ENCODE measurements at places on chromosomes 7 and 10. TPM values are rescaled to one million over a fixed set of nuclear protein-coding genes. Genes with fewer than 3 reads are reported as not detected.

GRCh38 chr7:128968624-128969023 is 30.9 kb downstream of the IRF5 start:
- H3K4me3 ChIP-seq = no peak overlapping the region
- H3K4me1 ChIP-seq = no peaks in the 10 kb centered on the region
- peaks cover 8% of the 10 kb centered on the region for H3K36me3 ChIP-seq
- H3K27ac ChIP-seq = no peak overlapping the region

The AKR1C1 gene
- 668 TPM for total RNA-seq

The PCDH15 gene
- total RNA-seq = not detected

The LRGUK gene
- 0.21 TPM for total RNA-seq

DNA sequence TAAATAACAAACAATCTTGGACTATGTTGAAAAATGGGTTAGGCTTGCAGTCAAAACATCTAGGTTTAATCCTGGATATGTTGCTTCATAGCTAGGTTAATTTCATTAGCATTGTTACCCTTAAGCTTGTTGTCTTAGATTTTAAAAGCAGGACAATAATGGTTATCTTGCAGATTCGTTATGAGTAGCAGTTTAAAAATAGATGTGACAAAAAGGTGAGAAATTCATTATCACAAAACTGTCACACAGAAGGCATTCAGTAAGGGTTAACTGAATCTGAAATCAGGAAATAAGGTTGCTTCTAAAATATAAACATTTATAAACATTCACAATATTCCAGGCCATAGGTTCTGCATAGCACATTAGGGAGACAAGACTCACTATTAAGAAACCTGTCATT is 429.2 kb upstream of the ETV1 start:
- H3K4me1 ChIP-seq = no peaks in the 10 kb centered on the region
- H3K36me3 ChIP-seq = no peaks in the 10 kb centered on the region
- H3K27me3 ChIP-seq = no peaks in the 10 kb centered on the region

DNA sequence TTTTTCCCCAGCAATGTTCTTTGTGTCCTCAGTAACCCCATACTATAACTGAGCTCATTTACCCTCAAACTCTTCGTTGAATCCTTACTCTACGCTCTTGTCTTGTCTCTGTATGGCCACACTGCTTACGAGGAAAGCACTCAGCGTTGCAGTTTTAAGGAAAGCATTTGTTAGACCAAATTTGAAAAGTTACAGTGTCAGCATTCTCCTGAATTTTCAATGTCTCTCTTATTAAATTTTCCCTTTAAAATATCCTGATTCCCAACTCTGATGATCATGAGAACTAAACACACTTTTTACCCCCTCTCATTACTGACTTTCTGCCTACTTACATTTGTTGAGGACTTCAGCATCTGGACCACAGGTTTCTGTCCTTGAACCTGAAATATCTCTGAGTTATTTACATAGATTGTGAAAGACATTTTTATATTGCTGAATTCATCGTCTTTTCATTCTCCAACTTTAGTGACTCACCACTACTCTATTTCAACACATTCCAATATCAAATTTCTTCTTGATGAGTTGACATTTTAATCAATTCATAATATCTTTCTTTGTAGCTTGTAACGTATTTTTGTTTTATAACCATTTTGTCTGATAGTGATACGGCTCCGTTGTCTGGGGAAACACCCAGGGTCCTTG is 19.8 kb upstream of the VWDE start:
- no peaks in the 10 kb centered on the region for H3K4me1 ChIP-seq
- no peaks in the 10 kb centered on the region for H3K27me3 ChIP-seq
- no peaks in the 10 kb centered on the region for H3K36me3 ChIP-seq
- no peak for DNase-seq
- no peak overlapping the region for H3K27ac ChIP-seq

DNA sequence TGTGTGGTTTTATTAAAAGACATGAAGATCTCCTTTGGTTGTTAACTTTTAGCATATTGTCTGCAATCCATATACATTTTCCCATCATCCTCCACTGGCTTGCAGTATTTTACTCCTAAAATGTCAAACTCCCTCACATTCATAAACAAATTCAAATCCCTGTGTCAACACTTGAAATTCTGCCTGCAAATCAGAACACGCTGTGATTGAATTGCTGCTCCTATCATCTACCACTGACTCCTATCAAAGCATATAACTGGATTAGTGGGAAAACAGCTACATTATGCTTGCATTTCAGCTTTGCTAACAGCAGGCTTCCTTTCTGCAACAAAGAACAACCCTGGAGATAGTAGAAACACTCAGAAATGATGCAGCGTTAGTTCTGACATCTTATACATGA is 281.8 kb upstream of the HGF start:
- H3K4me1 ChIP-seq = no peaks in the 10 kb centered on the region
- H3K4me3 ChIP-seq = no peak overlapping the region
- no peak overlapping the region for H3K27ac ChIP-seq
- no peaks in the 10 kb centered on the region for H3K36me3 ChIP-seq
- H3K27me3 ChIP-seq = no peaks in the 10 kb centered on the region

DNA sequence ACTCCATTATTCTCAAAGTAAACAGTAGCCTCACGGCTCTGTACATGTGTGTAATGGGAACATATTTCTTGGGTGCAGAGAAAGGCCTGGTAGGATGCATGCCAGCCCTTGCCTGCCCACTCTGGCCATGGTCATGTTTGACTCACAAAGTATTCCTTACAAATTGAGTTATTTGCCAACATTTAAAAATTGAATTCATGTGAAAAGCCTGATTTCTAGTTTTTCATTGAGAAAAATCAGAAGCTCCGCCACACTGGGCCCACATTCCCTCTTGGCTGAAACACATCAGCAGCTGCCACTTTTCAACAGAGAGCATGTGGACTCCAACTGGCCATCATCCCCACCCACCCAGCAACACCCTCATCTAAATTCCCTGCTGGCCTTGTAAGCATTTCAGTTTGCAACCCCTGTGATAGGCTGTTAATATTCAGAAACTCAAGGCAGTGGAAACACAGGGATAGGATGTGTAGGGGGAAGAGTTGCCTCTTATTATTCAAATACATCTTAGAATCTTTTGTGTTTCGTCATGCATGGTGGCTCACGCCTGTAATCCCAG is 40.9 kb downstream of the CDH23 start:
- no peaks in the 10 kb centered on the region for H3K36me3 ChIP-seq
- H3K27ac ChIP-seq = no peak overlapping the region
- H3K4me1 ChIP-seq = no peaks in the 10 kb centered on the region
- DNase-seq = no peak

- no peaks in the 10 kb centered on the region for H3K36me3 ChIP-seq
- H3K4me3 ChIP-seq = peak overlapping the region; percentile 32
- H3K27me3 ChIP-seq = peaks cover 4% of the 10 kb centered on the region
- peaks cover 3% of the 10 kb centered on the region for H3K4me1 ChIP-seq
These were observed 645 bp downstream of the SLC26A4 start for GRCh38 chr7:107661081-107661864.

DNA sequence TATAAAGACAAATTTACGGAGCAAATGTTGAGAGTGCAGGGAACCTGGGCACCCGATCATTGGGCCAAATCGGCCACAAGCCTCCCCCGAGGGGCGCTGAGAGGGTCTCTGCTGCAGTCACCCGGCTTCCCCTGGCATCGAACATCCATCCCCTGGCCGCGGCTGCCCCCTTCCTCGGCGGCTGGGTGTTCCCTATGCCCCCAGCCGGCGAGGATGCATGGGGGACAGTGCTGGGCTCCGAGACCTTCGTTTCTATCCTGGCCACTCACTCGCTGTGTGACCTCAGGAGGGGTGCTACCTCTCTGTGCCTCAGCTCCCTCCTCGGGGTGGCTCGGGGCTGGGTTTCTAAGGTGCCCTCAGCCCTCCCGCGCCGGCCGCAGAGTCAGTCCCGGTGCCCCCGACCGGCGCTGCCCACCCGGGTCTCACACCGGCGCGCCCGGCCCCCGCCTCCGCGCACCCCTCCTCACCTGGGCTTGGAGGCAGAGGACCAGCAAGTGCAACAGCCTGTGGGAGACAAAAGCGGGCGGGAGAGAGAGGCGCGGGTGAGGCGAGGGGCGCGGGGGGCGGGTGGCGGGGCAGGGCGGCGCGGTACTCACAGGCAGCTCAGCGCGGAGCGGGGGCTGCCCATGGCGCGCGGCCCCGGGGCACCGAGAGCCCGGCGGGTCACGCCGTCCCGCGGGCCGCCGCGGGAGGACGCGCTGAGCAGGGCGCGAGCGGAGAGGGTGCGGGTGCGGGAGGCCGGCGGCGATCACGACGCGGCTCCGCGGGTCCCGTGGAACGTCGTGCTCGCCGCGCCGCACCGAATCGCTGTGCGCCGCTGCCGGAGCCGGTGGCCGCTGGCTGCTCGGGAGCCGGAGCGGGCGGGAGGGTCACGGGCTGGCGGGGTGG is at the start of gene FGF8:
Gene FGF8, minus strand, starts transcription at position 842 of the 888 bp plus-strand sequence. Its CDS starts 214 bp downstream, at position 628.
- H3K36me3 ChIP-seq = no peaks in the 10 kb centered on the region
- H3K27ac ChIP-seq = no peak within 1 kb of the TSS
- no peak for DNase-seq
- no peak within 1 kb of the TSS for H3K4me3 ChIP-seq

DNA sequence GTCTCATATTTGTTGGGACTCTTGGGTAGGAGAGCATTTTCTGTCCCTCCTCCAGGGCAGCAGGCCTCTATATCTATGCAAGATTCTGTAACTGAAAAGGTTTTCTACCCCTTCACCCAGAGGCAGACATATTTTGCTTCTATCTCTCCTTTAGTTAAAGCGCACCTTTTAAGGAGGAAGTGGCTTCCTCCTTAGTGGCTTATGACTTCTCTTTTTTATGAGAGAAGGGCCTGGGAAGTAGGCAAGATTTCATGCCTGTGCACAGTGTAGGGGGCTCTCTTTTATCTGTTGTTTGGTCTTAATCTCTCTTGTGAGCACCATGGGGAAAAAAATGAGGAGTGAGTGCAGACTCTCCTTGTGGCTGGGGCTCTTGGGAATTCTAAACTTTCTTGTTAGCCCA is 122.1 kb downstream of the LRMDA start:
- no peak for DNase-seq
- H3K36me3 ChIP-seq = no peaks in the 10 kb centered on the region
- H3K4me1 ChIP-seq = no peaks in the 10 kb centered on the region
- H3K27me3 ChIP-seq = no peaks in the 10 kb centered on the region

DNA sequence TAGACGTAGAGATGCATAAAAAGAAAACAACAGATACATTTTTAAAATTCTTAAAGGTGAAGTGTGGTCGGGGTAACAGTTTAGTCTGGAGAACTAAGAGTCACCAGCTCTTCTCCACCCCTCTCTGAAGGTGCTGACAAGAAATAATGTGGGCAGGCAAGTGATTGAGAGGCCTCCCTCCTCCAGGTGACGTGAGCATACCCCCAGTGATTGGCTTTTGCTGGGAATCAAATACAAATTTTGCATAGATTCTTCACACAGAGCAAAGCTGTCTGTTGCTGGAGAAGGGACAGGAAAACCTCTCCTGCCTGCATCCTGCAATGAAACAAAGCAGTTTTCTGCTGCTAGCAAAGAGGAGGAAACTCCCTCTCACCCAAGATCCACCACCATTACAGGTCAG is 115.0 kb downstream of the DGKB start:
- no peaks in the 10 kb centered on the region for H3K27me3 ChIP-seq
- H3K27ac ChIP-seq = no peak overlapping the region
- H3K4me1 ChIP-seq = no peaks in the 10 kb centered on the region
- no peaks in the 10 kb centered on the region for H3K36me3 ChIP-seq

DNA sequence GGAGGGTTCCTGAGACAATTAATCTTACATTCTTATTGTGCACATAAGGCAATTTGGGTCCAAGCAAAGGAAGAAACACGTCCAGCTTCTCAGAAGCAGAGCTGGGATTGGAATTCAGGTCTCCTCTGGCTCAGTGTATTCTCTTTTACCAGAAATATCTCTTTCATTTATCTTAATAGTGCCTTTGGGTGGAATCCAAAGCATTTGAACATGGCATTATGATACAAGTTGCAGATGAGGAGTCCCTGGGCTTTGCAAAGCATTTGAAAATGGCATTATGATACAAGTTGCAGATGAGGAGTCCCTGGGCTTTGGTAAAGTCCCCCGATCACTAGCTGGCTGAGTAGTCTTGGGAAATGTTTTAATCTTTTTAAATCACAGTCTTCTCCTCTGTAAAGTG is 30.0 kb upstream of the PTN start:
- H3K27me3 ChIP-seq = no peaks in the 10 kb centered on the region
- DNase-seq = no peak
- H3K4me3 ChIP-seq = no peak overlapping the region
- no peaks in the 10 kb centered on the region for H3K36me3 ChIP-seq
- no peak overlapping the region for H3K27ac ChIP-seq

DNA sequence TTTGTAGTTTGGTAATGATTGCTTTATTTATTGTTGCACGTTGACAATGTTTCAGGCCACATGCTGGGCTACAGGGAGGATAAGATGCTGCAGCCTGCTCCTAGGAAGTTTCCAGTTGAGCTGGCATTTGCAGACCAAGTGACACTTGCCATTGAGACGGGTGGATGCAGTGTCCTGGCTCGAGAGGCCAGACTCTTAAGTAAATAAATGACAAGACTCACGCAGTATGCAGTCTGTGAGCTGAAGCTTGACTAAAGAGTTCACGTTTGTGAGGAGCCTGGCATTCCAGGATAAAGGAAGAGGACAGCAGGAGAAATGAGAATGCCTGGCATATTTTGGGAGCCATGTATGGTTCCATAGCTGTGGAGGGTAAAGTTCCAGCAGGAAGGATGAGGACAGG is 105.8 kb downstream of the BAMBI start:
- H3K4me3 ChIP-seq = no peak overlapping the region
- no peak overlapping the region for H3K27ac ChIP-seq
- no peaks in the 10 kb centered on the region for H3K27me3 ChIP-seq
- no peaks in the 10 kb centered on the region for H3K36me3 ChIP-seq

DNA sequence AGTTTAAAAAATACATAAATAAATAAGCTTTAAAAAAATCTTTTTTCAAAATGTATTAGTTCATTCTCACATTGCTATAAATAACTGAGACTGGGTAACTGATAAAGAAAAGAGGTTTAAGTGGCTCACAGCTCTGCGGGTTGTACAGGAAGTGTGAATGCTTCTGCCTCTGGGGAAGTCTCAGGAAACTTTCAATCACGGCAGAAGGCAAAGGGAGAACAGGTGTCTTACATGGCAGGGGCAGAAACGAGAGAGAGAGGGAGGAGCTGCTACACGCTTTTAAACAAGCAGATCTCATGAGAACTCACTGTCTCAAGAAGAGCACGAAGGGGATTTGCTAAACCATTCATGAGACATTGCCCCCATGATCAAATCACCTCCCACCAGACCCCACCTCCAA is 114.6 kb downstream of the DNAJC1 start:
- H3K4me3 ChIP-seq = no peak overlapping the region
- no peaks in the 10 kb centered on the region for H3K27me3 ChIP-seq
- H3K36me3 ChIP-seq = no peaks in the 10 kb centered on the region
- H3K4me1 ChIP-seq = no peaks in the 10 kb centered on the region

- H3K4me3 ChIP-seq = no peak overlapping the region
- no peaks in the 10 kb centered on the region for H3K4me1 ChIP-seq
- H3K27ac ChIP-seq = no peak overlapping the region
- H3K36me3 ChIP-seq = no peaks in the 10 kb centered on the region
These were observed 76.8 kb upstream of the BTBD16 start for GRCh38 chr10:122194251-122194650.

GRCh38 chr7:112157072-112157471 is 49.1 kb downstream of the DOCK4 start:
- peaks cover 22% of the 10 kb centered on the region for H3K4me1 ChIP-seq
- H3K4me3 ChIP-seq = no peak overlapping the region
- no peak overlapping the region for H3K27ac ChIP-seq
- no peaks in the 10 kb centered on the region for H3K27me3 ChIP-seq

The CDHR3 gene
- total RNA-seq = 4.7 TPM

All from right lobe of liver (tissue), 6 donors.